ENCODE measurements at places on chromosomes 1 and 21.

DNA sequence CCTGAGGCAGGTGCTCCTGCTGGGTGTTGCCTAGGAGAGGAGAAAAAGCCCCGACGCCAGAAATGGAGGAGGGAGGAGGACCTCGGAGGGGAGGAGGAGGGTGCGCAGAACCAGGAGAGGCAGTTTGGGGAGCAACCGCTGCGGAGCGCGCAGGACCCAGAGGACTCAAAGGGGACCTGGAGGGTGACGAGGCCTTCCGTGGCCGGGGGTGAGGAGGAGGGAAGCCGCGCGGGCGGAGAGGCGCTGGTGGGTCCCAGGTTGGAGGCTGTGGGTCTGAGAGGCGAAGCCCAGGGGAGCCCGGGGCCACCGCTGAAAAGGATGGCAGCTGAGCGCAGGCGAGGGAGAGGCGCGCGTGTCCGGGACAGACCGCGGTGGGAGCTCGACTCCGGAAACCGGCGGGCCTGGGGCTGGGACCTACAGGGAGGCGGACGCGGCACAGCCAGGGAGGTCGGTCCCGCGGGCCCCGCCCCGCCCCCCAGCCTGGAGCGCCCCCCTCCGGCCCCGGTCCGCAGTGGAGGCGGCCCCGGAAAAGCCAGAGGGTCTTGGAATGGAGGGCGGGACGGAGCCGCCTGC, 15.1 kb downstream of the RNF223 start:
- no peak for DNase-seq

DNA sequence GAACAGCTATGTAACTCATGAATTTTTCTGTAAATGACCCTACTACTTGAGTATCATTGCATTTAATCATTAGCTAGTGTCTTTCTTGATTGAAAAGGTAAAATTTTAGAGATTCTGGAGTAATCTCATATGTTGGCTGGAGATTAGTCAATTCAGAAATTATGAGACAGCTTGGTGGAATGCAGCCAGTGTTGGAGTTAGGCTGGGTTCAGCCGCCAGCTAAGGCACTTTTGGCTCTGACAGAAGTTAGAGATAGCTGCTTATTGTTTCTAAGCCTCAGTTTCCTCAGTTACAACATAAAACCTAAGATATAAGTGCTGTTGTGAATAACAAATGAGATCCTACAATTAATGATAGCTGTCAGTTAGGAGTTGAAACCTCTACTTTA, 49.4 kb downstream of the TBCE start:
- DNase-seq: no peak

DNA sequence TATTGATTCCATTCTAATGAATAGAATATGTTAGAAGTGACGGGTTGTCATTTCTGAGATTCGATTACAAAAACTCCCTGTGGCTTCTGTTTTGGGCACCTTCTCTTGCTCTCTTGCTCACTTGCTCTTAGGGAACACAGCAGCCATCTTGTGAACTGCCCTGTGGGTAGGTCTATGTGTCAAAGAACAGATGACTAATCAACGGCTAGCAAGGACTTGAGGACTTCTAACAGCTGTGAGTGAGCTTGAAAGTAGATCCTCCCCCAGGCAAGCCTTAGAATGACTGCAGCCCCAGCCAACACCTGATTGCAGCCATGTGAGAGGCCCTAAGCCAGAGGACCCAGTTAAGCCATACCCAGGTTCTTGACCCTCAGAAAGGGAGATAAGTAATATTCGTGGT, 49.3 kb downstream of the AZIN2 start:
- no peak for DNase-seq

DNA sequence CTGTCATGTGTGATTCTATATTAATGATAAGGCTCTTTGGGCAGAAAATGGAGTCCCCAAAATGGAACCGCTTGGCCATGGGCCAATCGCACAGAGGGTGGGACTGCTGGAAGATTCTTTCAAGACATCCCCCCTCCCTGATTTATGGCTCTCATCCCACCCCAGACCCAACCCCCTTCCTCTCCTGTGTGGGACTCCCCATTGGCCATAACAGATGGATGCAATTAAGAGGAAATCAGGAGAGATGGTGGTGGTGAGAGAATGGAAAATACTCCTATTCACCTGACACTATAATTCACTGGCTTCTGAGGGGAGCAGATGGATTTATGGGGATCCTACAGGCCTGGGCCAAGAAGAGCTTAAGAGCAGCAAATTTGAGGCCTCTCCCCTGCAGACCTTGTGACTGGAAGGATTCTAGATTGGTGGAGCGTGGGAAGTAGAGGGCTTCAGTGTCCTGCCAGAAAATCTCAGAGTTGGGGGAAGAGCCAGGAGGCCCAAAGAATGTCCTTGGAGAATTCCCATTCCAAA, 1.7 kb downstream of the IGFN1 start:
- no peak for DNase-seq

DNA sequence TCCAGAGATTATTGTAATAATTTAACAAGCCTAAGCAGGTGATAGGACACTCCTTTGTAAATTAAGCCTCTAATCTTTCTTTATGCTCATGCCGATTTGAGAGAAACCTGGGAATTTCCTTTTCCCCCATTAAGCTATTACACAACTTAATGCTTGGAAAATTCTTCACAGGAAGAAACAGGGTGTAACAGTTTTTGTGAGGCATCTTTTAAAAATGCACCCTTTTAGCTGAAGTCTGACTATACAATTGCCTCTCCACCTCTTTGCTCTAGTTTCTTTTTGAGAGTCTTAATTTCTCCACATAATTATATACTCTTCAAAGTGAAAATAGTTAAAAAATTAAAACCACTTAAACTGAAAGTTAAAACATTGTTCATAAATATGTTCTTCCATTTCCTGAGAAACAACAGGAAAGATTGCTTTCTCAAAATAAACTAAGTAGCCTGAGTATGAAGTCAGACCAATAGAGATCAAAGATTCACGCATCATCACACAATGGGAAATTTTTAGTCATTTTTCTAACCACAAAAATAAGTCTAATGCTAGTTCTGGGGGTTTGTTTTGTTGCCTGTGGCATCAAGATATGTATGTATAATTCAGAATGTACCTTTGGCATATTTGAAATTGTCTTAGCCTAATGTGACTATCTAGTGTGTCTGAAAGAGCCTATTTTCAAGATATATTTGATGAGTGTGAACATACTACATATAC, 34.7 kb downstream of the LRRC8D start:
- no peak for DNase-seq

DNA sequence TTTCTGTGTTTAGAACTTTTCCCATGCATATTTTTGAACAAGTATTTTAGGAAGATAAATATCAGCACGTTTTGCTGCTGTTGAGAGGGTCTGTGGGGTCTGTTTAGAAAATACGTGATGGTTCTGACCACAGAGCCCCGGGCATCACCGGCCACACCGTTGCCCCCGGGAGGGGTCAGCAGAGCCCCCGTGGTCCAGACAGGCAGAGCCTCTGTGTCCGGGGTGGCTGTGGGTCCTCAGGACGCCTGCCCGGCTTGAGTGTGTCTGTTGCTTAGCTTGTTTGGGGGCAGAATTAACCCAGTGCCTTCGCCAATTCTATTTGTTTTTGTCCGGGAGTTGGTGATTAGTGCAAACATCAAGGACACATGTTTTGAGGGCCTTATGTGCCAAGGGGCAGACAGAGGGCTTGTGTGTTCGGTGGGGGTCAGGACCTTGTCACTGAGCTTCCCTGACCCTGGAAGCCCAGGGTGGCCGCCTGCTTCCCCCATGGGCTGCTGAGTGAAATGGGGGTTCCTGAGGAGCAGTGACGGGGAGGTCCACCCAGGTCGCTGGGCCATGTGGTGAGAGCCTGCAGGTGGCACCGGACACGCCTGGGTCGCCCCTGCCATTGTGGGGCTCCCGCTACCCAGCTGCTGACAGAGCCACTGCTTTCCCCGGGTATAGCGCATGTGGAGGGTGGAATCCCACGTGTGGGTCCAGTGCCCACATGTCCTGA, 122.2 kb downstream of the SIK1 start:
- DNase-seq: no peak

DNA sequence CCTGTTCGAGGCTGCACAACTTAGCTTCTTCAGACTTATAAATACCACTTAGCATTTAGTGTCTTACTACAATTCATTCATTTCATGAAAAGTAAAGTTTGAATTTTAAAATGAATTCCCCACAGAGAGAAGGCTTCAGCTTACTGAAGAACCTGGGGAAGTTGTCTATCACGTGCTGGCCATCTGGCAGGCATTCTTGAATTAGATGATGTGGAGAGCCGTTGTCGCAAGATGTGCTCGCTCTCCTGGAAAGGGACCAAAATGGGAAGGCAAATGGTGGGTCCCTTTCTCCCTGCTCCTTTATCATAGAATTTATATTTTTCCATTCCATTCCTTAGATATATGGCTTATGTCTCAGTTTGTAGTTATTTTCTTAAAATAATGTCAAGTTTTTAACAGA, 90.5 kb downstream of the CD247 start:
- no peak for DNase-seq

- no peak for DNase-seq
These were observed 87.6 kb downstream of the HMCN1 start for GRCh38 chr1:185821612-185822385.

DNA sequence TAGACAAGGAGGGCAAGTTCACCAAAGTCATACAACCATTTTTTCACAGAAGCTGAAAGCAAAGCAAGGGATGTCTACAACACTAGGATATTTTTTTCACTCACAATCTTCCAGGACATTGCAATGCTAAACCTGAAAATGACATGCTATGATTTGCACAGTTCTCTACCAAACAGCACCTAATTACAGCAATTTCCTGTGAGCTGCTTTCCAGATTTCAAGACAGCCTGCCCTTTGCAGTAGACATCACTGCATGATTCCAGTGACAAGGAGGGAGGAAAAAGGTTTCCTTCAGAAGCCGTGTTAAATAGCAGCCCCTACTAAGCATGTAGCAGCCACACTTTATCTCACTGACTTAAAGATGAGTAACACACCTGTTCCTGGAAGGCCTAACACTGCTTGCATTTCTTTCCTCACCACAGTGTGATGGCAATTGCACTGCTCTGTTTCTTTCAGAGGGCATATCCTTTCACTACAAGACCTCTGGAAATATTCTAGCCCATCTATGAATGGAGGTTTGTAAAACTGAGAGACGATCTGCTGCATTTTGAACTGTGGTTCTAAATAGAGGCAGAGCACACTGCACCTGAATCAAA, 97.1 kb downstream of the DUSP10 start:
- DNase-seq: no peak

DNA sequence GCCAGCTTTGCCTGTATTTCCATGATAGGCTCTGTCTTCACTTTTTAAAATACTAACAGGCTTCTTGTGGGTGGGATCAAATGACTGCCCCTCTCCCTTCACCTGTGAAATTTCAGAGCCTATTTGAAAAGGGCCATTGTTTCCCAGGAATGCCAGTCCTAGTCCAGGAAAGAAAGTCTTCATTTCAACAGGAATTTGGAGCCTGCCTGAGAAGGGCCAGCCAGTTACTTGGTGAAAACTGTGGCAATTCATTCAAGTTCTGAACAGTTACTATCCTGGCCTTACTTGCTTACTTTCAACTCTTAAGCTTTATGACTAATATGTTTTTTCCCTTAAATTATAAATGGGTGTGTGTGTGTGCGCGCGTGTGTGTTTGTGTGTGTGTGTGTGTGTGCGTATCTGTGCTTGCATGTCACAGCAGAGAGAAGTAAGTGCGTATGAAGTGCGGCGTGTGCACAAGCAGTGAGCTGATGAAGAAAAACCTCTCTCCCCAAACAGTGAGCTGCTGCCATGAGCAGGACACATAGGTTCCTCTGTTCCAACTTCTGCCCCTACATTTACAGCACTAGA, 67.5 kb upstream of the RNPC3 start:
- DNase-seq: no peak

GRCh38 chr1:75632350-75632949, 21.5 kb upstream of the SLC44A5 start:
- DNase-seq: no peak

Measured in stimulated activated CD4-positive, alpha-beta T cell treated with anti-CD3 and anti-CD28 coated beads, Interleukin-15, amount 100 ng/mL, for 1 hour (primary cell).